ENCODE measurements at places on chromosomes 7 and 10.

DNA sequence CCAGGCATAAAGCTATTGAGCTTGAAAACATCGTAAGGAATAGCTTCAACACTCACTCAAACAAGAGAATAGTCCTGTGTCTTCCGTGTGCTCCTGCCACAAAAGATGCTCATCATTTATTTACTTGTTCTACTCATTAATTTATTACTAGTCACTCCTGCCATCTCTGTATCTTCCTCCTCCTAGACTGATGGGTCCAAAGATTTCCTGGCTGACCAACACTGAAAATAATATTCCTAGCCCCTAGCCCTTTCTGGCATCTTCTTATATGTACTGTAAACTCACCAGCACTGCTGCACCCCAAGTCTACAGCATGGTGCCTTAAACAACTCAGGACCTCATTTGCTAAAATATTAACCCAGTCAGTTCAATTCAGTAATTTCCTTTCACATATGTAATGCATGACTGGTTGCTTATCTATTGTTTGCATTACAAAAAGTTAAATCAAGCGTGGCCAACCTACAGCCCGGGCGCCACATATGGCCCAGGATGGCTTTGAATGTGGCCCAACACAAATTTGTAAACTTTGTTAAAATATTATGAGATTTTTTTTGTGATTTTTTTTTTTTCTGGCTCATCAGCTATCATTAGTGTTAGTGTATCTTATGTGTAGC, 86.7 kb upstream of the GSDME start:
- DNase-seq: no peak

GRCh38 chr7:137967143-137968018, 34.5 kb downstream of the CREB3L2 start:
- no peak for DNase-seq

GRCh38 chr7:107933386-107934013, 42.5 kb downstream of the DLD start:
- no peak for DNase-seq

GRCh38 chr7:12378389-12378788, 25.3 kb downstream of the VWDE start:
- no peak for DNase-seq
